ENCODE measurements at places on chromosomes 2 and 18. TPM values are rescaled to one million over a fixed set of nuclear protein-coding genes. Genes with fewer than 3 reads are reported as not detected.

The LRP2 gene
- total RNA-seq, result 0.01 TPM

The MROH2A gene
- not detected for total RNA-seq

The NRP2 gene
- 92.0 TPM for total RNA-seq

The CFAP53 gene
- total RNA-seq, result 0.41 TPM

The PUS10 gene
- total RNA-seq, result 3.2 TPM

The STAT4 gene
- 3.9 TPM for total RNA-seq

The TXNDC2 gene
- total RNA-seq, result 0.10 TPM

The PCARE gene
- not detected for total RNA-seq

Data from A549 treated with CORT108297 at 1 μM for 4 hours (cell line).